ENCODE measurements at places on chromosomes 5 and 9. TPM values are rescaled to one million over a fixed set of nuclear protein-coding genes. Genes with fewer than 3 reads are reported as not detected.
A peak's percentile ranks its signal among the peaks of the same experiment; 100 is the strongest.

DNA sequence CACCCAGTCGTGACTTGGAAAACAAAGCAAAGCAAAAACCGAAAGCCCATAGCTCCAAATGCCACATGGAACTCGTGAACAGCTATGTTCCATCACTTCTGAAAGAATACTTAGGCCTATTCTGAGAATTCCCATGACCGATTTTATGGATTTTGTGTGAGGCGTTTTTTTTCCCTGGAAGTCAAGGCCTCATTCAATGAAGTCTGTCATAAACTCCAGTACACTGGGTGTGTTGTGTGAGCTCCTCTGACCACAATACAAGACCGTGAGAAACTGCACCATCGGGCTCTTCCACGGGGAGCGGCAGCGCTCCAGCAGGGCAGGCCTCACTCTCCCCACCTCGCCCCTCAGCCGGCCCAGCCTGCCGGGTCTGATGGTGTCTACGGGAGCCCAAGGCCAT, 209.5 kb downstream of the FANCC start:
- DNase-seq: no peak

GRCh38 chr5:108942701-108943100, 195.0 kb downstream of the FER start:
- DNase-seq: no peak

GRCh38 chr5:60649288-60649917, 50.6 kb downstream of the DEPDC1B start:
- DNase-seq: no peak

- DNase-seq: no peak
Observed at GRCh38 chr9:97359147-97359546, 51.7 kb downstream of the CCDC180 start.

DNA sequence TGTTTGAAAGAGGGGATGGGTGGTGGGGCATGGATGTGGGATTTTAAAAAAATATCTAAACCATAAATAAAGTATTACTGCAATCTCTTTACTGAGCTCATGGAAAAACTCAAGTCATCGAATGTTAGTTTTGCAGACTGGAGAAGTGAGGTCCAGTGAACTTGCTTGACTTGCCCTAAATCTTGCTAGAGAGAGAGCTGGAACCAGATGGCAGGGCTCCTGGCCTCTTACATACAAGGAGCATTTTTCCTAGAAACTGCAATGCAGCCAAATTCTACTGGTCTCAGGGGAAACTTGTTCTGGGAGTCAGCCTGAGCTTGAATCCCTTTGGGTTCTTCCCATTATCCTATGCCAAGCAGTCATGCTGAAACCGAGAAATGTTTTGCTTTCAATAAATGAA, 2.9 kb upstream of the TGFBI start:
- no peak for DNase-seq

GRCh38 chr9:137123468-137123837, 8.9 kb upstream of the DPP7 start:
- no peak for DNase-seq

- DNase-seq: no peak
Observed at GRCh38 chr9:137742698-137743097, 123.9 kb downstream of the EHMT1 start.

The NELFB gene
- 51.9 TPM for polyA plus RNA-seq

DNA sequence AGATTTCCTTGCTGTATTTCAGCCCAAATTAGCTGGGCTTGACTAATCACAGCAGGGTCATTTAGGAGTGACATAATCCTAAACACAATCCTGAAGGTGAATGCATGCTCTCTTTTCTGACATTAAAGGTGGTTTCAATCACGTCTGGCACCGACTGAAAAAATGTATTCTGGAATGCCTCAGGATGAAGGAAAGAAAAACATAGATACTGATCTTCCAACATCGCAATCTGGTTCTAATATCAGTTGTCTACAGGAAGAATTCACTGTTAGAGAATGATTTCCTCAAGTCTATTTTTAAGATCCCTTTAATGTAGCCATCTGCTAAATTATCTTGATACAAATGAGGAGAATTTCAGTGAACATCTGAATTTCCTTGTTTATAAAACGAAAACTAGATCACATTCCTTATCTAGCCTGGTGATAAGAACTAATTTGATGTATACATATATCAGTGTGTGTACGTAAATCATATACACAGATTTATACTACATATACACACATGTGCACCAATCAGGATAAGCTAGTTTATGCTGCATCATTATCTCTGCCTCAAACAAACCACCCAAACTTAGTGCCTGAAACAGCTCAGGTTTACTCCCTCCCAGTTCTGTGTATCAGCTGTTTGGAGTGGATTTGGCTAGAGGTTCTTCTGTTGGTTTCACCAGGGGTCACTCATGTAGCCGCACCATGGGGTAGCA, 31.3 kb upstream of the TAS2R1 start:
- DNase-seq: peak; percentile 58

- no peak for DNase-seq
Observed at GRCh38 chr9:124216474-124217176, 41.1 kb upstream of the NEK6 start.

The CNTNAP3 gene
- 0.27 TPM for polyA plus RNA-seq

DNA sequence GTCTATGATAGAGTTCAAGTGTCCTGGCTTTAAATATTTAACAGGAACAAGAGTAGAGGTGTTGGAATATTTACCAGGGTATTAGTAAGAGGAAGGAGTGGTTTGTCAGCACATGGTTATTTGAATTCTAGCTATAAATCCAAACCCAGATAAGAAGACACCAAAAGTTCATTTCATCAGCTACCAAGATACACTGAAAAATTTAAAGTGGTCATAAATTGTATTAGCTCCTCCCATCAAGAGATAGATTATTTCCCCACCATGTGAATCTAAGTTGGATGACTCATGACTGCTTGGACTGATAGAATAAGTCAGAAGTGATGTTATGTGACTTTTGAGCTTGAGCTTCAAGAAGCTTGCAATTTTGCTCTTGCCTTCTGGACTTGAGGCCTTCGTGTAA, 72.1 kb upstream of the GRAMD2B start:
- DNase-seq: peak; percentile 79

The FOXE1 gene
- polyA plus RNA-seq: 4.9 TPM

GRCh38 chr9:106795031-106795430, 67.9 kb upstream of the ZNF462 start:
- DNase-seq: no peak

The TRPM3 gene
- 0.07 TPM for polyA plus RNA-seq

DNA sequence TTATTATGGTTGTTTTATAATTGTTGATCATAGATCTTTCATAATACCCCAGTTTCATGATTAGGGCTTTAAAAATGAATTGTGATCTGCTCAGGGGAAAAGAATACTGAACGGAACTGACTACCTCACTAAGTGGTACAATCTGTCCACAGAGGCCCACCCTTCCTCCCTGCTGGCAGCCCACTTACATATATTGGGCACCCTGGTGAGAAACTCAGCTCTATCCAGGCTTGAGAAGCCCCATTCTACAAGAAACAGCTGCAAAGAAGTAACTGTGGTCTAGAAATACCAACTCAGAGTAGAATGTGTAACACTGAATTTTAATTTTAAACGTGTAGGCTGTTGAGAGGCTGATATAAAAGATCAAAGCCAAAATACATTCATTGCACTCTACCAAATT, 46.9 kb downstream of the TSSK1B start:
- DNase-seq: no peak

DNA sequence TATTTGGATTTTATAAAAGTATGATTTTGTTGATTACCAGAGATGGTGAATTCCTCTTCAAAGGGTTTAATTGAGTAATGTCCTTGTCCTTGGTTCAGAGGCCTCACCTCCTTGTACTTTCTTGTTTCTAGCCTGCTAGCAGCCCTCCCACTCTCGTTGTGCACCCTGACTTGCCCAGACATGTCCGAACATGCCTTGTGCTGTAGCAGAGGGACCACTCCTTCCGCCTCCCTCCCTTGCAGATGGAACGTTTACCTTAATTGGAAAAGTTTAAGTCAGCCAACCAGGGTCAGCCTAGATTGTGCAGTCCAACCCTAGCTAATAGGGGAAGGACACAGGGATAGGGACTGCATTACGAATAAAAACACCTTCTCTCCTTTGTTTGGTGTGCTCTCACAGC, 406.9 kb upstream of the NMUR2 start:
- no peak for DNase-seq

The SPATA31A3 gene
- polyA plus RNA-seq: not detected

DNA sequence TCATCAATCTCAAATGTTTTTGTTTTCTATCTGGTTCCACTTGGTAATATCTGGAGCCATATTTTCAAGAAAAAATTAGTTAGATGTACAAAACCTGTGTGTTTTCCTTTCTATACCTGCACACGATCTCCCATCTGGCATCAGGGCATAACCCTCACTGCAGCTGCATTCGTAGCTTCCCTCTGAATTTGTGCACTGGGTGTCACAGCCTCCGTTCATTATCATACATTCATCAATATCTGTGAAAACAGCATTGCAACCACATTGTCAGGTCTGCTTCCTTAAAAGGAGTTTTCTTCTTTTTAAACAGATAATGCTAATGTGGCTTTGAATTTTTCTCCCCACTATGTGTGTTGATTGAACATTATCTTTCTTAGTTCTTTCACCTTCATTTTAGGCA, 202.7 kb downstream of the FBN2 start:
- no peak for DNase-seq

DNA sequence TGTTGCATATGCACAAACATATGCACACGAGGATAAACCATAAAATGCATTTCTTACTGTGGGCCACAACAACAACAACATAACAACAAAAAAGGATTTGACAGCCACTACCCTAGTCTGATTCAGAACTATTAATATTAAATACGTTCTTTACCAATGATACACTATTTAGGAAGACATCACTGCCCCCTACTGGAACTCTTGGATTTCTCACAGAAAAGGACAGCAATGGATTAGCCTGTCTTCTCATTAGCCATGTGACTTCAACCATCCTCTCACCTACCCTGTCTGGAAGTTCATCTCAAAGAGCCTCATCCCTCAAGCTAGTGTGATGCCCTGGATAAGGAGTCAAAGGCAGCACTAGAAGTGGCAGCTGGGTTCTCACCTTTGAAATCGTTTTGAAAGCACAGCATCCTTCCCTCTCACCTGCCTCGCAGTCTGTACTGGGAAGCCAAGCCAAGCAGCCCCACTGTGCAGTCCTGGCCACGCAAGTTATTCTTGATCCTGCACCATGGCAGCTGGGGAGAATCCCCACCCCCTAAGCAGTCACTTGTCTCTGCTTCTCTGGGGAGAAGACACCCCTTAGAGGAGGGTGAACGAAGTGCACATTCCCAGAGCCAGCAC, 64.6 kb downstream of the SH3TC2 start:
- no peak for DNase-seq

The PCDHA1 gene
- 0.04 TPM for polyA plus RNA-seq

- peak; percentile 1 for DNase-seq
Observed at GRCh38 chr5:65290677-65291076, 191.0 kb downstream of the ADAMTS6 start.

The MLANA gene
- not detected for polyA plus RNA-seq

The CDH9 gene
- polyA plus RNA-seq: not detected

The NR5A1 gene
- polyA plus RNA-seq: not detected

DNA sequence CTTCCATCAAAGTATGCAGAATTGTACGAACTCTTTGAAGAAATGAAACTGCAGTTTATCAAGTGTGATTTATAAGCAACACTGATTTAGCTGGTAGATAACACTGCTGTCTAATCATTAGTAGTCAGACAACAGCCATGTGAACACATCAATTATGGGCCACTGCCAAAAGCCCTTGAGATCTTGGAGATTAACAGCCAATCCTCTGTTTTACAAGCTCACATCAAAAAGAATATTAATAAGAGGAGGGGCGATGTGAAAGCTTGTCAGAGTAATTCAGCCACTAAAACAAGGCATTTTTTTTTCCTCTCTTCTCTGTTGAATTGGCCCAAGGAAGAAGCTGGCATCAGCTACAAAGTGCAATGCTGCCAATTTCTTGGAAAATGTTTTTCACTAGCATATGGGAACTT, 28.1 kb downstream of the ZNF608 start:
- no peak for DNase-seq

The FAM53C gene
- polyA plus RNA-seq: 30.1 TPM

DNA sequence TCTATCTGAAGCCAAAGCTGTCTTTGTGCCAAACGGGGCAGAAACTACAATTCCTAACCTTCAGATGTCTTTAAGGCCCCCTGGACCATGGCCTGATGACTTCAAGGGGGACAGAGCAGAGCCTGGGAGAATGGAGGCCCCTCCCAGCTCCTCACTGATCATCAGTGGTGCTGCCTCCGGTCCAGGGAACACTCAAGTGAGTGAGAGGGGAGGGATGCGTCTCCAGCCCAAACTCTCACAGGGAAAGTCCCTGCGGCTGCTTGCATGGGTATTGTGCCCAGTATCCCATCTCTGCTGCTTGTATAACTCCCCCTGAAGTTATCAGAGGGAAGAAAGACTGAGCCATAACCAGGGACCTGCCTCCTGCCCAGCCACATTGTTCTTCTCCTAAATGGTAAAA, 231.5 kb upstream of the PANK3 start:
- DNase-seq: no peak

DNA sequence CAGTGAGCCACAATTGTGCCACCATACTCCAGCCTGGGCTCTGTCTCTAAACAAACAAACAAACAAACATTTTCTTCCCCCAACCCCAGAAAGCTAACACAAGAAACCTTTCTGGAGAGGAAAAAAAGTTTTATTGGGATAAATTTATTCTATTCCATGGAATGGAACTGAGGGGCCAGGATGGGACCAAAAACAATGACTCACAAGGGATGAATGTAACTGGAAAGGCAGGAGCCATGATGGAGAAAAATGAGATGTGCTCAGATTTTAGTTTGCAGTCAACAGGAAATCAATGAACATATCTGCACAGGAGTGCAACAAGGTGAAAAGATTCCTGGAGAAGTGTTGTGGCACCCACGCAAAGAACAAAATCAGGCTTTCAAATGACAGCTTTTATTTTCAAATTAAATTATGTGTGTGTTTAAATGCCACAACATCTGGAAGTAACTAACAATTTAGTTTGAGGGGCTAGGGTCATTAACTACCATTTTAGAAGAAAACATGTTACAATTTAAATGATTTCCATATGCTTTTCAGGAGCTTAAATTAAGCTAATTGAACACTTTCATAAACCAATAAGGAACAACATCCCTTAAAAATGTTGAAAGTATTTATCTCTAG, 208.6 kb downstream of the TSSK1B start:
- no peak for DNase-seq

DNA sequence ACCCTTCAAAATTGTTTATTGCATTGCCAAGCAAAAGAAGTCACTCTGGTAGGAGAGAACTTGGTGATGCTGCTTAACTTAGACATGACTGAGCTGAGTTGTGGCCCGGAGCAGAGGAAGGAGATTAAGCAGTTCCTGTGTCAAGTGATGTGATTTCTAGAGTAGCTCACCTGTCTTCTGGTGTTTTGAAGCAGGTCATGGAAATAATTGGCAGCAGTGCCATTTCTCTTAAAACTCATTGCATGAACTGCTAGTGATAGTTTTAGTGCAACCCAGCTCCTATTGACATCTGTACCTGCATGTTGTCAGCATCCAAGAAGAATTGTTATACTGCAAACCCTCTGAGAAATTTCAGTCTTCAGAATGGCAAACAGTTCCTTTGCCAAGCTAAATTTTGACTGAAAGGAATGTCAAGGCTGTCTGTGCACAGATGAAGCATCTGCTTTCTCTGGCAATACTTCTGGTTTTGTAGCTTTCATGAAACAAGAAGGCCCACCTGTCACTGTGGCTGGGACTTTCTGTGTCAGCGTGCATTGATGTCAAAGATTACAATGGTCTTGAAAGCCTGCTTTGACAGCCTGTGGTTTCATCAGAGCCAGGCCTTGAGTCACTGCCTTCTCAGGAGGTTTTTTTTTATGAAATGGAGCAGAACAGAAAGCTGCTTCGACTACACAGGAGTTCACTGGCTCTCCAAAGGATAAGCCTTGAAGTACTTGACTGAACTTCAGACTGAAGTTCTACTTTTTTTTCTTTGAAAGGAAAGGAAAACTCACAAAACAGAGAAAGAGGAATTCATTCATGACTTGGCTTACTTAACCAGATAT, 90.6 kb downstream of the RALGPS1 start:
- DNase-seq: no peak

- DNase-seq: no peak
Observed at GRCh38 chr9:126531035-126531571, 82.6 kb upstream of the LMX1B start.
